ENCODE measurements at places on chromosomes 6 and 20. TPM values are rescaled to one million over a fixed set of nuclear protein-coding genes. Genes with fewer than 3 reads are reported as not detected.

DNA sequence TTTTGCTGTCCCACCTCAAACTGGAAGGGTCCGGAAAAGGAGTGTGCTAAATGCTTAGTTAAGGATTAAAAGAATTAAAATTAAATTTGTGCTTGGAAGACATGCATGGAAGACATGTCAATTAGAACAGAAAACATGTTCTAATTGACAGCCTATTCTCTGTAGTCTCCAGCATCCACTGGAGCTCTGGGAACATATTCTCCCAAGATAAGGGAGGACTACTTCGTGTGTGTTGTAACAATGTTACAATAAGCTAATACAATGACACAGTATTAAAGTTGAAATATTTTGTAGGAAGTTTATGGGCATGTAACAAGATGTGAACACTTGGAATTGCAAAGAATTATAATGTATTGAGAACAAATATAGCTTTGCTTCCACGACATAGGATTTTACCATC, 567.4 kb upstream of the CITED2 start:
- H3K4me3 ChIP-seq: no peak overlapping the region
- H3K4me1 ChIP-seq: peaks cover 17% of the 10 kb centered on the region
- no peaks in the 10 kb centered on the region for H3K36me3 ChIP-seq
- no peak for DNase-seq
- no peaks in the 10 kb centered on the region for H3K27me3 ChIP-seq

The ZC3H12D gene
- not detected for polyA plus RNA-seq

- no peaks in the 10 kb centered on the region for H3K4me1 ChIP-seq
- no peak overlapping the region for H3K4me3 ChIP-seq
- DNase-seq: peak; percentile 27
- H3K27ac ChIP-seq: no peak overlapping the region
Observed at GRCh38 chr20:43322851-43323250, 133.1 kb upstream of the PTPRT start.

- no peak overlapping the region for H3K4me3 ChIP-seq
- no peak for DNase-seq
- H3K4me1 ChIP-seq: no peaks in the 10 kb centered on the region
- H3K27me3 ChIP-seq: no peaks in the 10 kb centered on the region
Observed at GRCh38 chr20:55172310-55173002, 697.1 kb downstream of the DOK5 start.

- no peaks in the 10 kb centered on the region for H3K27me3 ChIP-seq
- DNase-seq: peak; percentile 72
- H3K4me3 ChIP-seq: no peak overlapping the region
- no peaks in the 10 kb centered on the region for H3K36me3 ChIP-seq
- peaks cover 23% of the 10 kb centered on the region for H3K4me1 ChIP-seq
Observed at GRCh38 chr6:40907198-40907701, 131.8 kb downstream of the UNC5CL start.

The MYMX gene
- not detected for polyA plus RNA-seq

DNA sequence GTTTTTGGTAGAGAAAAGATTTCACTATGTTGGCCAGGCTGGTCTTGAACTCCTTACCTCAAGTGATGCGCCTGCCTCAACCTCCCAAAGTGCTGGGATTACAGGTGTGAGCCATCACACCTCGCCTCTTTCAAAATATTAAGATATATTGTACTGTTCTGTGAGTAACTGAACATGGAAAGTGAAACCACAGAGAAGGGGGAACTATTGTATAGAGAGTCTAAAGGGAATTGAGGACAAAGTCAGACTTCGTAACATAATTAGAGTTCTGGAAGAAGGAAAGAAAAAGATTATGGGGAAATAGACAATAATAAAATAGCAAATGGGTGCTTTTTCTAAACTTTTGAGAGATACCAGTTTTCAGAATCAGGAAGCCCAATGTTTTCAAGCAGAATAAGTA, 17.4 kb upstream of the AKAP7 start:
- no peak overlapping the region for H3K27ac ChIP-seq
- H3K4me3 ChIP-seq: no peak overlapping the region
- no peak for DNase-seq
- no peaks in the 10 kb centered on the region for H3K36me3 ChIP-seq
- H3K27me3 ChIP-seq: no peaks in the 10 kb centered on the region

- H3K4me3 ChIP-seq: no peak overlapping the region
- peaks cover 16% of the 10 kb centered on the region for H3K36me3 ChIP-seq
- H3K4me1 ChIP-seq: no peaks in the 10 kb centered on the region
Observed at GRCh38 chr6:161073930-161074329, 82.4 kb downstream of the MAP3K4 start.

The MRAP2 gene
- 0.96 TPM for polyA plus RNA-seq

DNA sequence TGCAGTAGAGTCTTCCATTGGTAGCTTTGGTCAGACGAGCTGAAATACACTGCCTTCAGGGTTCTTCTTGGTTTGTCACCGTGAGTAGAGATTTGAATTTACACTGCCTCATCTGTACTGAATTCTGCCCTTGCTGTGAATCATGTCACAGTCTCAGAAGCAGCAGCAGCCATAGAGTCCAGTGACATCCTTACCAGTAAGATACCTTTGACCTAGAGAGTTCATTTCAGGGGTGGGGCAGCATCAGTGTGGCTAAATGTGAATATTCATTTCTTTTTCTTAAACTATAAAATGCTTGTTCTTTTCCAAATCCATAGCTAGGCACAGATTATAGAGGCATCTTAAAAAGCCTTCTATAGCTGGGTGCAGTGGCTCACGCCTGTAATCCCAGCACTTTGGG, 150.8 kb upstream of the AKAP12 start:
- no peak overlapping the region for H3K27ac ChIP-seq
- DNase-seq: no peak
- no peak overlapping the region for H3K4me3 ChIP-seq
- H3K27me3 ChIP-seq: no peaks in the 10 kb centered on the region
- peaks cover 22% of the 10 kb centered on the region for H3K36me3 ChIP-seq

- no peak for DNase-seq
- no peaks in the 10 kb centered on the region for H3K36me3 ChIP-seq
- no peak overlapping the region for H3K4me3 ChIP-seq
- H3K4me1 ChIP-seq: no peaks in the 10 kb centered on the region
Observed at GRCh38 chr20:32965115-32965514, 39.1 kb downstream of the SUN5 start.

- DNase-seq: no peak
- no peaks in the 10 kb centered on the region for H3K27me3 ChIP-seq
Observed at GRCh38 chr20:8320306-8320705, 188.2 kb downstream of the PLCB1 start.

DNA sequence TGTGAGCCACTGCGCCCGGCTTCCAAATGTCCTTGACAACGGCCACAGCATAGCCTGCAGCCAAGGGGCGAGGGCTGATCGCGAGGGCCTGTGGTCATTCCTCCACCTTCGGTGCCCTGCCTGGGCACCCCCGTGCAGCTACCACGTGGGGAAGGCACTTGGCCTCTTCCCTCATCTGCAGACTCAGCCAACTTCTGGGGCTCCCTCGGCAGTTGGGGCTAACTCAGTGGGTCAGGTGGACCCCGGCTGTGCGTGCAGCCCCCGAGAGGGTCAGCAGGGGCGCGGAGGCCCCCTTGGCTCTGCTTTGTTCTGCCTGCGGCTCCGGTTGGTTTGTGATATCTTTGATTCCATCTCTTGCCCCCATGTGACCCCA, 52.9 kb upstream of the BHLHE23 start:
- H3K27me3 ChIP-seq: peaks cover 27% of the 10 kb centered on the region
- H3K4me3 ChIP-seq: no peak overlapping the region
- H3K4me1 ChIP-seq: no peaks in the 10 kb centered on the region
- H3K36me3 ChIP-seq: no peaks in the 10 kb centered on the region
- no peak for DNase-seq

GRCh38 chr6:45707176-45707575, 308.5 kb downstream of the CLIC5 start:
- H3K27me3 ChIP-seq: no peaks in the 10 kb centered on the region
- H3K4me3 ChIP-seq: no peak overlapping the region
- no peaks in the 10 kb centered on the region for H3K36me3 ChIP-seq
- peaks cover 35% of the 10 kb centered on the region for H3K4me1 ChIP-seq
- no peak overlapping the region for H3K27ac ChIP-seq
- DNase-seq: no peak

DNA sequence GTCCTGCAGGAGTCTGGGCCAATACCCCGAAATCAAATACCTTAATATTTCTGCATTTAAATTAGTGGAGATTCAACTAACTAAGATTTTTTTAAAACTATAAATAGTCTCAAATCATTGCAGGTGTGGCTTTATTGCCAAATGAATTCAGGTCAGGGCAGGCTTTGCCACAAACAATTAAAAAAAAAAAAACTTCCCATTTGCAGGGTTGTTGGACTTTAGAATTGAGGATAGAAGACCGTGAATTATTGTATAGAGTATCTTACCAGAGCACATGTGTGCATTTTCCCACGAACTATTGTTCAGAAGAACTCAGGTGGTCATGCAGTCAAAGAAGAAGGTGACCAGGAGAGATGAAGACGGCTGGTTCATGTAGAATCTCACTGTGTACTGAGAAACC, 6.6 kb upstream of the PLEKHG1 start:
- H3K4me1 ChIP-seq: no peaks in the 10 kb centered on the region
- DNase-seq: no peak
- H3K4me3 ChIP-seq: no peak overlapping the region
- H3K27ac ChIP-seq: no peak overlapping the region
- peaks cover 50% of the 10 kb centered on the region for H3K27me3 ChIP-seq
- H3K36me3 ChIP-seq: no peaks in the 10 kb centered on the region

DNA sequence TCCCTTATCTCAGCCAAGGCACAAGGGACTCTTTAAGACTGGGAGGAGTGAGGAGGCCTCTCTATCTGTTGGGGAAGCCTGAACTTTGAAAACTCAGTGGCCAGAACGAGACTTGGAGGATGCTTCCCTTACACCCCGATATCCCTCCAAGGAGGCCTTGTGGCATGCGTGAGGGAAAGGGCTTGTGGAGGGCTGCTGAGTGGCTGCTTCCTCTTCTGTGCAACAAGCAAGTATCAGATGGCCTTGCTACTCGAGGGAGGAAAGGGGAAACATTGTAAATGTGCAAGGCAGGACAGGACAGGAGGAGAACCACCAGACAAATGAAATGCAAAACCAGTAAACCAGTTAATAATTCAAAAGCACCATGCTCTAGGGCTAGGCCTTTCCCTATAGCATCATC, 306.5 kb upstream of the MAP3K7 start:
- H3K27me3 ChIP-seq: no peaks in the 10 kb centered on the region
- DNase-seq: no peak
- H3K4me1 ChIP-seq: no peaks in the 10 kb centered on the region
- H3K36me3 ChIP-seq: no peaks in the 10 kb centered on the region
- H3K27ac ChIP-seq: no peak overlapping the region
- no peak overlapping the region for H3K4me3 ChIP-seq

The RIPOR2 gene
- polyA plus RNA-seq: 3.3 TPM

The SLC17A4 gene
- not detected for polyA plus RNA-seq

DNA sequence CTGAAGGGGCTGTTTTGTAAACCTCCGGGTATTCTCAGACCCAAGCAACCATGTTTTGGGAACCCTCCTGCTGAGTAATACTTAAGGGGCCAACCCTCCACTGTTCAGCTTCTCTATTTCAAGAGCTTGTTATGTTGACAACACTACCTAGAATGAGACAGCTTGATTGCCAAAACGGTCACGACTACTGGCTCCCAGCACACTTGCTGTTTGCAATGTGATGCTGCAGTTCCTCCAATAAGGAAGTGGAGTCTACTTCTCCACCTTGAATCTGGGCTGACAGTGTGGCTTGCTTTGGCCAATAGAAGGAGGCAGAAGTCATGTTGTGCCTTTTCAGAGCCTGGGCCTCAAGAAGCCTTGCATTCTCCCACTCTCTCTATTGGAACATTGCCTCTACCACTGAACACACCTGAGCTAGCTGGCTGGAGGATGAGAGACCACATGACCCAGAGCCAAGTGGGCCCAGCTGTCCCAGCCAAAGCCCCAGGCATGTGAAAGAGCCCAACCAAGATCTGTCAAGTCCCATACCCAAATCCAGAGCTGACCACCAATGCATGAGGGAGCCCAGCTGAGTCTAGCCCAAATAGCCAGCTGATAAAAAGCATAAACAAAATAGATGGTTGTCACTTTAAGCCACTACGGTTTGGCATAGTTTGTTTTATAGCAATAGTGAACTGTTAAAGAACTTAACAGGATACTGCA, 108.0 kb downstream of the PRND start:
- H3K4me3 ChIP-seq: no peak overlapping the region
- no peaks in the 10 kb centered on the region for H3K27me3 ChIP-seq

The VNN1 gene
- polyA plus RNA-seq: 0.61 TPM

- H3K27me3 ChIP-seq: no peaks in the 10 kb centered on the region
- no peak for DNase-seq
- H3K27ac ChIP-seq: no peak overlapping the region
- no peaks in the 10 kb centered on the region for H3K36me3 ChIP-seq
Observed at GRCh38 chr6:108031968-108032367, 42.6 kb downstream of the OSTM1 start.

- no peak overlapping the region for H3K27ac ChIP-seq
- no peaks in the 10 kb centered on the region for H3K36me3 ChIP-seq
- H3K4me3 ChIP-seq: no peak overlapping the region
- H3K4me1 ChIP-seq: no peaks in the 10 kb centered on the region
- no peaks in the 10 kb centered on the region for H3K27me3 ChIP-seq
Observed at GRCh38 chr20:15834857-15835256, 738.4 kb downstream of the KIF16B start.

- peaks cover 49% of the 10 kb centered on the region for H3K36me3 ChIP-seq
- H3K4me3 ChIP-seq: no peak overlapping the region
- peak; percentile 52 for DNase-seq
- H3K27ac ChIP-seq: peak overlapping the region; percentile 47
- no peaks in the 10 kb centered on the region for H3K27me3 ChIP-seq
Observed at GRCh38 chr6:85479208-85479607, 29.3 kb downstream of the NT5E start.

The CST4 gene
- polyA plus RNA-seq: not detected

The HMGCLL1 gene
- not detected for polyA plus RNA-seq

GRCh38 chr6:129455126-129455769, 254.7 kb downstream of the ARHGAP18 start:
- no peaks in the 10 kb centered on the region for H3K27me3 ChIP-seq
- no peak for DNase-seq
- H3K27ac ChIP-seq: no peak overlapping the region
- H3K4me3 ChIP-seq: no peak overlapping the region
- no peaks in the 10 kb centered on the region for H3K36me3 ChIP-seq

The LPIN3 gene
- 13.0 TPM for polyA plus RNA-seq

The HLA-DRB1 gene
- 0.21 TPM for polyA plus RNA-seq

- H3K4me1 ChIP-seq: no peaks in the 10 kb centered on the region
- H3K4me3 ChIP-seq: no peak overlapping the region
- no peaks in the 10 kb centered on the region for H3K36me3 ChIP-seq
- no peak overlapping the region for H3K27ac ChIP-seq
- no peak for DNase-seq
- H3K27me3 ChIP-seq: no peaks in the 10 kb centered on the region
Observed at GRCh38 chr6:123306334-123306733, 310.3 kb downstream of the CLVS2 start.

The OOEP gene
- polyA plus RNA-seq: not detected

The CEP57L1 gene
- polyA plus RNA-seq: 26.1 TPM

DNA sequence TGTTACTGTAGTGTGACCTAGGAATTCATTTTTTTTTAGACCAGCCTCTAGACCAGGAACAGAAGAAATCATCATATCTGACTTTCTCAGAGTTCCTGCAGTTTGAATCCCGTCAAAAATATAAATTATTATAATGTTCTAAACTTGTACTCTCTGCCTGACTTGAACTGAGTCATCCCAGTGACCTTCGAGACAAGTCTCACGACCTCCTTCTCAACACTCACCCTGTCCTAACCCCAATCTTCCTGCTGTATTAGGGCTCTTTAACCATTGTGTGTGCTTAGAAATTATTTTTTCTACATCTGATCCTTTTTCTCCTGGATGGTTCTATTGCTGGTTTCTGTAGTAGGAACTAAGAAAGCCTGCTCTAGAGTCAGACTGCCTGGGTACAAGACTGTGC, 21.5 kb downstream of the ADGRF5 start:
- no peaks in the 10 kb centered on the region for H3K4me1 ChIP-seq
- no peaks in the 10 kb centered on the region for H3K36me3 ChIP-seq
- no peak for DNase-seq
- H3K27me3 ChIP-seq: no peaks in the 10 kb centered on the region
- no peak overlapping the region for H3K27ac ChIP-seq

The CTCFL gene
- not detected for polyA plus RNA-seq

All from GM23248 (cell line).